Stimulated activated CD4-positive, alpha-beta T cell treated with anti-CD3 and anti-CD28 coated beads, Interleukin-4, amount 100 ng/mL, for 48 hours (primary cell): ENCODE measurements at places on chromosomes 16 and 17.

DNA sequence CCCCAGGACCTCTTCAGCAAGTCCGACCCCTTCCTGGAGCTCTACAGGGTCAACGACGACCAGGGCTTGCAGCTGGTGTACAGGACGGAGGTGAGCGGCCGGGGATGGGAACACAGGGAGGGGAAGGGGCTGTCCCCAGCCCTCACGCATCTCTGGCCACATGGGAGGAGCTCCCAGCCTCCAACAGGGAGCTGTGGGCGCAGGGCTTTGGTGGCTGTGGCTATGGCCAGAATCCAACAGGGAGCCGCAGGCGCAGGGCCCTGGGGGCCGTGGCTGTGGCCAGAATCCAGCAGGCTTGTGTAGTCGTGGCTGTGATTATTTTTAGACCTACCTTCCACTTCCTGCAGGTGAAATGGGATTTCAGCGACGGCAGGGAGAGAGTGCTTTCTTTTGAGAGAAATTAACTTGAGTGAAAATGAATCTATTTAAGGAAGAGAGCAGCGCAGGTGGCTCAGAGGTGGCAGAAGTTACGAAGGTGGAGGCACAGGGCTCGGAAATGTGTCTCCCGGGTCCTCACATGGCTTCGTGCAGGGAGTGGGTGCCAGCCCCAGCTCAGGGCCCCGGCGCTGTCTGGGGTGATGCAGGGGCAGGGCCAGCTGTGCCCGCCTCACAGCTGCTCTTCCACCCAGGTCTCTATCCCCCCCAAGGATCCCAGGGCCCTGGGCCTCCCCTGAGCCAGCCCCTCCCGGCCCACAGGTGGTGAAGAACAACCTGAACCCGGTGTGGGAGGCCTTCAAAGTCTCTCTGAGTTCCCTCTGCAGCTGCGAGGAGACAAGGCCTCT lies 9.4 kb downstream of the CPNE7 start:
- DNase-seq, result no peak

DNA sequence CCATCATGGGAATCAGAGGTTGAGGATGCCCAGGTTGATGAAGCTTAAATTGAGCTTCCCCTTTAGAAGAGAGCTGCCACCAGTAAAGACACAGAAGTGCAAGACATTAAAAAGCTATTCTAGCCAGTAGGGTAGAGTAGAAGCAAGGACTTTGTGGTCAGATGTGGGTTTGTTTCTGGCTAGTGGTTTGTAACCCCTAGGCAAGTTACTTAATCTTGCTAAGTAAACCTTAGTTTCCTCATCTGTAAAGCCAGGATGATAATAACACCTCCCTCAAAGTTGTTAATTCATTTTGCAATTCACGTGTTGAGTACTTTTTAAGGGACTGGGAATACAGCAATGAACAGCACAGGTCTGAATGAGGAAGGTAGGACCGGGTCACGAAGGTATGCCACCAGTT lies 3.6 kb downstream of the SNTB2 start:
- no peak for DNase-seq

- DNase-seq, result no peak
These were observed 83.8 kb upstream of the ERCC4 start for GRCh38 chr16:13835935-13836730.

DNA sequence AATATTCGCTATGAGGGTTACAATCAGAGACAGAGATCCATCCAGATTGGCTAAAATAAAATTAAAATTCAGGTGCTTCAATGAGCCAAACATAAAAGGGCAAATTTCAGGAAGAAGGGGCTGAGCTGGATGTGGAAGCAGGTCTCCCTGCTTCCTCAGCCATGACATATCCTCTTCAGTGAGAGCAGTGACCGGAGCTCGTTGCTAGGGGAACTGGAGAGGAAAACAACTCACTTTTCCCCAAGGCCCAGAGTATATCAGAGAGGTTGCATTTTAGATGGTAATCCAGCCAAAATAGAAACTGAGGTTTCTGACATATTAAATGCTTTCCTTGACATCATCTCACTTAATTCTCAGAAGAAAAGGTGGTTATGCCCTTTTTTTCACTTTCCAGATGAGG lies 503.5 kb downstream of the HS3ST4 start:
- no peak for DNase-seq

- no peak for DNase-seq
These were observed 16.9 kb downstream of the SLC43A2 start for GRCh38 chr17:1611715-1612114.

- no peak for DNase-seq
These were observed 63.7 kb downstream of the C16orf95 start for GRCh38 chr16:87253536-87253935.

- DNase-seq, result no peak
These were observed 27.2 kb downstream of the ZNF594 start for GRCh38 chr17:5164436-5164835.

DNA sequence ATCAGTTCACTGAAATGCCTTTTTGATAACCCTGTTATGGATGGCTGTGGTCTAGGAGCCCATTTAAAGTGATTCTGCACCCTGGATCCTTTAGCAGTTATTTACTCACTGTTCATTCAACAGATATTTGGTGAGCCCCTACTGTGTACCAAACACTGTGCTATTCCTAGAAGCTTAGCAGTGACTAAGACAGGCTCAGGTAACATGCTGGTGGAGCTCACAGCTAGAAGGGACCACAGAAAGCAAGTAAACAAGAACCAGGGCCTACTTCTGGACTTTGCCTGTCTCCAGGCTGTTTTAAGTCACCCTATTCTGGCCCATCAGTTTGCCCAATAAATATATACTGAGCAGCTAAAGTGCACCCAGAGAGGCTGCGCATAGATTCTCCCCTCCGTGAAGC lies 11.1 kb downstream of the ITGA3 start:
- no peak for DNase-seq

- no peak for DNase-seq
These were observed 21.1 kb upstream of the NUP93 start for GRCh38 chr16:56708525-56709442.

DNA sequence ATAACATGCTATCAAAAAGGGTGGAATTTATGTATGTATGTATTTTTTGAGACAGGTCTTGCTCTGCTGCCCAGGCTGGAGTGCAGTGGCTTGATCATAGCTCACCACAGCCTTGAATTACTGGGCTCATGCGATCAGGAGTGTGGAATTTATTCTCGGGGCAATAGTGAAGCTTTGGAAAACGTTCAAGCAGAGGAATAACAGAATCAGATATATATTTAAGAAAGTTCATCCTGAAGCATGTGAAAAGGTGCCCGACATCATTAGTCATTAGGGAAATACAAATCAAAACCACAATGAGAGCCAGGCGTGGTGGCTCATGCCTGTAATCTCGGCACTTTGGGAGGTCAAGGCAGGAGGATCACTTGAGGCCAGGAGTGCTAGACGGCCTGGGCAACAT lies 7.7 kb upstream of the ITGAE start:
- DNase-seq, result no peak

DNA sequence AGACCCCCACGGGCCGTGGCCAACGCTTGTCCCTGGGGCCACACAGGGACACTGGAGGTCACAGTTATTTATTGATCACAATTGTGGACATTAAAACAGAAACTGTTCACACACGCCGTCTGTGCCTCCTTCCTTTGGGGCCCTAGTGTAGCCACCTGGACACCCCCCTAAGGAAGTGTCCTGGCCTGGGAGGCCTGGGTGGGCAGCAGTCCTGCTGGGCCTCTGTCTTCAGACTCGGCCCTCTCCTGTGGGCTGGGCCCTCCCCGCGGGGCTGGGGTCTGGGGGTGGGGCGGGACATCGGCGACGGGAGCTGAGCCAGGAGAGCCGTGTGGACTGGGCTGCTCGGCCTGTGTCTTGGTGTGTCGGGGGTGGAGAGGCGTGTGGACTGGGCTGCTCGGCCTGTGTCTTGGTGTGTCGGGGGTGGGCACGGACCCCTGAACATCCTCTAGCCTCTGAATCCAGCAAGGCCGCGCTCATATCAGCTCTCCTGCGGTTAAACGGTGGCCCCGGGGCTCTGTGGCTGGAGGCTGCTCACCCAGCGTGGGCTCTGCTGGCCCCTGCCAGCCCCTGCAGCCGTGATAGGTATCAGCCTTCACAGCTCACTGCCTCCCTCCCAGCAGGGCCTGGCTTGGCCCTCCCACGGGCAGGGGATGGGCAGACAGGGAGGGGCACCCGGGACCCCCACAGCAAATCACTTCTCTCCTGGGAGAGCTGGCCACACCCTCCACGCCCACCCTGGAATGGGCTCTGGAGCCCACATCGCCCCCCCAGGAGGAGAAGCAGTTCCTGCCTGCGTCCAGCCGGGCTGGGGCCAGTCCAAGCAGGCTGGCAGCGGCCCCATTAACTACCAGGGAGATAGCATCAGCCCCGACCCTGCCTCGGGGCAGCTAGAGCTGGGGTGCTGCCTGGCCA lies 1.1 kb upstream of the NHLRC4 start:
- DNase-seq, result no peak

DNA sequence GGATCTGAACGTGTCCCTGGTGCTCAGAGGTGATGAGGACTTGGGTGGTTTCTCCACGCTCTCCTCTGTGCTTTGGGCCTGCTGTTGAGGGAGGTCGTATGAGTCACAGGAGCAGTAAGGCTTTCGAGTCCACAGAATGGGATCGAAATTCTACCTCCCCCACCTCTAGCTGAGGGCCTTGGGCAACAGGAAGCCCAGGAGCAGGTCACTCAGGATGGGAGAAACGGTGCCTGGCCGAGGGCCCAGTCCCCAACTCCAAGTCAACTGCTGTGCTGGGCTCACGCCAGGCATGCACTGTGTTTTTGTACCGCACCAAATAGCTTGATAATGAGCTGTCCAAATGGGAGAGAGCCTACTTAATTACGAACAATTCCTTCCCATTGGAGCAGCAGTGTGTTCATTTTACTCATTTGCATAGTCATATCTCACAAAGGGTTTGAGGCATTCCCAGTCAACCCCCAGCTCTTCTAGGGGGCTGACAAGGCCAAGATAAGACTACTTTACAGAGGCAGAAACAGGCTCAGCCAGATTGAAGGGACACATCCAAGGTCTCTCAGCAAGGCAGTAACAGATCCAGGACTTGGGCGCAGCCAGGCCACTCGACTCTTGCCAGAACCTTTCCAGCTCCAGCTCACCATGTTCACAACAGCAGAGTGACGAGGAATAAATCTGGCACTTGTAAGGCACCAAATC lies 53.6 kb downstream of the WNT3 start:
- no peak for DNase-seq

- no peak for DNase-seq
These were observed 303.3 kb downstream of the CEP112 start for GRCh38 chr17:65888649-65889048.

GRCh38 chr16:12901597-12902461 lies at the start of gene SHISA9:
Gene SHISA9, plus strand, starts transcription at chr16:12901598.
- DNase-seq, result no peak

- no peak for DNase-seq
These were observed 67.6 kb upstream of the CACNG5 start for GRCh38 chr17:66767154-66767933.

DNA sequence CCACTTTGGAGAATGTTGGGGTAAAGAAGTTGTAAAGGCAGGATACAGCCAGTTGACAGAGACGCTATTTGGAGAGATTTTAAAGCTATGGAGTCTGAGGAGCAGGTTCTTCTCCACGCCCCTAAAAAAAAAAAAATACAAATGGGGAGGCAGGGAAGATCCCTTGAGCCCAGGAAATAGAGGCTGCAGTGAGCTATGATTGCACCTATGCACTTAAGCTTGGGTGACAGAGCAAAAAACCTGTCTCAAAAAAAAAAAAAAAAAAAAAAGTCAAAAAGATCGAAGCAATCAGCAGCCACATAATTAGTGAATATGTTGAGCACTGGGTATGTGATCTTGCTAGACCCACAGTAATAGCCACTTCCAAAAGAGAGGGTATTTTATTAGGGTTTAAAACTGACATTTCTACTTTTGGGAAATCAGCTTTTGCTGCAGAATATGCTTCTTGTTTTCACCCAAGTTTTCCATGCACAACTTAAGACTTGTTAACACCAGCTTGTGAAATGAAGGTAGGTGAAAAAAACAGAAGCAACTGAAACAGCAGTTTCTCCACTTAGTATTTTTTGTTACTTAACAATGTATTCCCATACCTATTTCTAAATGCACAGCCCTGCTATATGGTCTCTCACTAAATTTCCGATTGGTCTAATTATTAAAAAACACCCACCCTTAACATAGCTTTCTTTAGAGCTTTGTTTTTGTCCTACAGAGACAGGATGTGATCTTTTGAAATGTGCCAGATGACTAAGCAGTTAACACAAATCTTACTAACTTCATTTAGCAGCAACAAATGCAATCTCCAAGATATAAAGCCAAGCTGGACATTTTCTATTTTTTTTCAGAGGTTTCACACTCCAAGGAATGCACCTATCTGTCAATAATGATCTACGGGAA lies 2.5 kb upstream of the ARL6IP1 start:
- DNase-seq, result no peak

DNA sequence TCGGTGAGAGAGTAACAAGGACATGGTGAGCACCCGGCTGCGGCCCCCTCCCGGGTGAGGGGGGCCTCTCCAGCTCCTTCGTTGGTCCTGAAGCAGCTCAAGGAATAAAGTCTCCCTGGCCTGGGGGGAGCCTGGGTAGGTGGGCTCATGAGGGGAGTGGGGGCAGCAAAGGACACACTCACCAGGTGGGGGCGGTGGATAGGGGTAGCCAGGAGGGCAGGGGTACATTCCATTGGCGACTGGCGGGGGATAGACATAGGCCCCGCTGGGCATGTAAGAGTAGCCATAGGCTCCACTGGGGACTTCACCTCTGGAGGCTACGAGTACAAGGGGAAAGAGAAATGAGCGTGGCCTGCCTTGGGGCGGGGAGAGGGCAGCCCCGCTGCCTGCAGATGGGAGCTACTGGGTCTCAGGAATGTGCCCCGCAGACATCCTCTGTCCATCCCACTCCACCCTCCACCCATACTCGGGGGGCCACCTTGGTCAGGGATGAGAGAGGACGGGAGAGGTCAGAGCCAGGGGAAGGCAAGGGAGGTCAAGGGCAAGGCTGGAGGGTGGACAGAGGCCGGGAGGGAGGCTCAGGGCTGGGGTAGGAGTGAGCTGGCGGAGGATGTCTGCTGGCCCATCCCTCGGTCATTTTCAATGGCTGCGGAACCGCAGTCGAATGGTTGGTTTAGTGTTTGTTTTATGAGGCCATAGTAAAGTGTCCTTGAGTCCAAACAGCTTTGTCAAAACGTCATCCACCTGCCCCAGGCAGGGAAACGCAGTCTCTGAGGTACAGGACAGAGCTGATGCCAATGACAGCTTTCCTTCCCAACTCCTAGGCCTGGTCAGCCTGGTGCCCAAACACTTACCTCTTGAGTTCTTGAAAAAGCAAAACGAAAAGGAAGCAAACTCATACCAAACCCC lies 3.7 kb upstream of the UNC13D start:
- no peak for DNase-seq

DNA sequence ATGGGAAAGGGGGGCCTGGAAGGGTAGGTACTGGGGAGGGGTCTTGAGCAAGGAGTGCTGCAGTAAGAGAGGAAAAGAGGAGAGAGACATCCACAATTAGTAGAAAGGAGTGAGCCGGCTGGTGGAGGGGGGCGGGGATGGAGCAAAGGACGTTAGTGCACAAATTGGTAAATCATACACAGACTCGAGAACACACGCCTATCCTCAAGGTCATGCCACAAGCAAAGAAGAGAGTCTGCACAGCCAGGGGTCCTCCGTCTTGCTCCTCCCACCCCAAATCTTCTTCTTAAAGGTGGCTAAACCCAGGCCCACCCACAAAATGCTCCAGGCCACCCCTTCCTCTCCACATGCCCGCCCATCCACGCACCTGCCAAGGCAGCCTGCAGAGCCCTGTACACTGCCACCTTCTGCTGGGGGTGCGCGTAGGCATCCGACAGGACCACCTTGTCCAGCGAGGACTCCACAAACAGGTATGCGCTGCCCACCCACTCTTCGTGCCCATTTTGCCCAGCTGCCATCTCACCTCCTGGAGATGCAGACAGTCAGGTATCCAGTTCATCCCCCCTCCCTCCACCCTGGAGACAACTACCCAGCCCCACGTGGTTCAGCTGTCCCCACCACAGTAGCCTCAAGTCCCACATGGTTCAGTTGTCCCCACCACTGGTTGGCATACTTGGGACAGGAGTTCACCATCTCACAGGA lies 3.4 kb downstream of the TRADD start:
- DNase-seq, result no peak
